AG08396 (cell line): ENCODE measurements at places on chromosomes 5 and 9.

- no peak for DNase-seq
Observed at GRCh38 chr5:156327296-156327695, 332 bp downstream of the SGCD start.

DNA sequence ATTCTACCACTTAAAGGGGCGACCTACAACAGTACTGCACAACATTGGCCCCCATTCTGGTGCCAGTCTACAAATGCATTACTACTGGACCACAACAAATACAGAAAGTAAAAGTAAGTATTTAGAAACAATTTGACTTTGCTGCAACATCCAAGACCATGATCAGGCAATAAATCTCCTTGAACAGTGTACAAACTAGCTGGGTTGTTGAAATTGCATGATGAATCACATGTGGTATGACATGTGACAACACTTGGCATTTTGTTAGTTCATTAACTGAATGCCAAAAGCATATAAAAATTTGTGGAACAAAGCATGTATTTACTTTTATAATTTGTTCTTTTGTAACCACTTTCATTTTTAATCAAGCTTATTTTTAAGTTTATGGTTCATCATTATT lies 270.5 kb downstream of the NFIB start:
- DNase-seq, result no peak

GRCh38 chr5:122773619-122774018 lies 1.3 kb upstream of the SNX2 start:
- no peak for DNase-seq

DNA sequence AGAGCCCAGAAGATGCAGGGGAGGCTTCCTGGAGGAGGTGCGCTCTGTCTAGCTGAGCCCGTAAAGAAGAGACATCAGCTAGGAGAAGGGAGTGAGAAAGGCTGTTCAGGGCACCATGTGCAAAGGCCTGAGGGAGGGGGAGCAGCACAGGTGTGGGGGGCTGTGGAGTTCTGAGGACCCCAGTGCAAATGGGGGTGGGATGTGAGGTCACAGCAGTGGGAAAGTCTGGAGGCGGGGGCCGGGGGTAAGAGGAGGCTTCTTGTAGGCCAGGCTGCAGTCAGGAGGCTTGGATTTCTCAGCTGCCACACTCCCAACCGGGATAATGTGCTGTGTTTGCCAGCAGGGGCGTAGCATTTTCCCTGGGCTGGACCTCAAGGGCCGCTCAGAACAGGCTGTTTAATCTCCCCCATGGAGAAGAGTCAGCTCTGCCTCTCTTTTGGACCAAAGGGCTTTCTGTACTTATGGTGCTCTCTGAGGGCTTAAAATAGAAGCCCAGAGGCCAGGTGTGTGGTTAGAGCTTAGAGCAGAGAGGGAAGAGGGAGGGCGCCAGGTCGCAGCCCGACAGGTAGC lies 5.7 kb downstream of the NEURL1B start:
- peak; percentile 64 for DNase-seq

DNA sequence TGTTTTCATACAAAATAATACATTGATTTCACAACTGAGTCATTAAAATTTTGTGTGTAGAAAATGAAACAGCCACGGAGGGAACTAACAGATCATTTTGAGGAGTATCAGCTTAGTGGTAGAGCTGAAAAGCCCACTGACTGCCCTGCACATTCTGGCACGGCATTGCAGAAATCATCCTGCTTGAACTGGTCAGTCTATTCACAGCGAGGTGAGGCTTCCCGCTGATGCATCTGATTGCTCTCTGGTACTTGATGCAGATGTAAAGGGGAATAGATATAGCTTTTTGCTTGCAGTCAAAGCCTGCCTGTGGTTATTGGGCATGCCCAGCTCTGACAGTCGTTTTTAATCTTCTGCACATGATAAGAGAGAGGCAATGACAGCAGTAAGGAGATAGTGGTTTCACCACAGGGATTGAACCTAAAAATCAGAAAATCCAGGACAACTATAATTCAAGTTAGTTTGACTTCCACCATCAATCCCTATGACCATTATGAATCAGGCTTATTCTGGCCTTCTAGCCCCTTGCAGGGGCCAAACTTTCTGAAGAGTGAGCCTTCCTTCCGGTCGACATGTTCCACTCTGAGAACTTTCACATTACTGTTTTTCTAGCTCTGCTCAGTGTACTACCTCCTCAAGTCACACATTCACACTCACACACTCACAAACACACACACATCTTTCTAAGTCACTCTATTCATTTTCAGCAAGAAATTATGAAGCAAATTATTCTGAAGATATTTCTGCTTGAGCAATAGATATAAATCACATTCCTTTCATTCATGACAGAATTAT lies 782.8 kb upstream of the NUDT12 start:
- DNase-seq, result no peak

GRCh38 chr5:74651710-74652109 lies 11.2 kb upstream of the ENC1 start:
- DNase-seq, result no peak

DNA sequence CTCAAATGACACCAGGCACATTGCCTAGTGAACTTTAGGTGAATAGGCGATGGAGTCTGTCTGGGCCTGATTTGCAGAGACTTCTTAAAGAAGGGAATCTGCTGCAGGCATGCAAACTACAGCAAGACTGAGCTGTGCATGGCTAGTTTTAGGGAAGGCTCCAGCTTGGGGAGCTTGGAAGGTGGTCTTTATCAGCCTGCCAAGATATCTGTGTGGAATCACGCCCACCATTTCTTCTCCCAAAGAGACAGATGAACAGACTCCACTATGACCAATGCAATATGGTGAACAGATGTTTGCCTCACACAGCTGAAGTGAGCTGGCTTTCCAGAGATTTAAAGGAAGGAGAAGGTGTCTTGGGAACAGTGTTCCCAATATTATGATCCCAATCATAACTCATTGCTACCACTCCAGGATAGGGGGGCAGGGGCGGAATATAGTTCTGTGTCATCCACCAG lies 129.0 kb upstream of the HMHB1 start:
- no peak for DNase-seq

GRCh38 chr9:5493679-5494511 lies 16.4 kb upstream of the PDCD1LG2 start:
- peak; percentile 46 for DNase-seq

GRCh38 chr9:91037511-91038482 lies 236.2 kb downstream of the SYK start:
- peak; percentile 84 for DNase-seq

DNA sequence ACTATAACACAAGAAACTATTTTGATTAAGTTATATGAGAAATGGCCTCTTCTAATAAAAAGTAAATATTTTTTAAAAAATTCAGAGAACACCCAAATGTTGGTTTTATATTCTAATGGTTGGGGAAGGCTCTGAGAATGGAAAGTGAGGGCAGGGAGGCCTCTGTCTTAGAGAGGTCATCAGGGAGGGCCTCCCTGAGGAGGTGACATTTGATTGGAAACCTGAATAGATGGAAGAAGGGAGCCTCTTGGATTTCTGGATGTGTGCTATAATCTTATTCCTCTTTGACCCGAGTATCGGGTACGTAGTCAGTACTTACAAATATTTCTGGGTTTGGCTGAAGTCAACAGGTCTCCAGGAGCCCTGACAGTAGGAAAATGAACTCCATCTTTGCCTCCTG lies 26.1 kb upstream of the GRPEL2 start:
- DNase-seq, result no peak

DNA sequence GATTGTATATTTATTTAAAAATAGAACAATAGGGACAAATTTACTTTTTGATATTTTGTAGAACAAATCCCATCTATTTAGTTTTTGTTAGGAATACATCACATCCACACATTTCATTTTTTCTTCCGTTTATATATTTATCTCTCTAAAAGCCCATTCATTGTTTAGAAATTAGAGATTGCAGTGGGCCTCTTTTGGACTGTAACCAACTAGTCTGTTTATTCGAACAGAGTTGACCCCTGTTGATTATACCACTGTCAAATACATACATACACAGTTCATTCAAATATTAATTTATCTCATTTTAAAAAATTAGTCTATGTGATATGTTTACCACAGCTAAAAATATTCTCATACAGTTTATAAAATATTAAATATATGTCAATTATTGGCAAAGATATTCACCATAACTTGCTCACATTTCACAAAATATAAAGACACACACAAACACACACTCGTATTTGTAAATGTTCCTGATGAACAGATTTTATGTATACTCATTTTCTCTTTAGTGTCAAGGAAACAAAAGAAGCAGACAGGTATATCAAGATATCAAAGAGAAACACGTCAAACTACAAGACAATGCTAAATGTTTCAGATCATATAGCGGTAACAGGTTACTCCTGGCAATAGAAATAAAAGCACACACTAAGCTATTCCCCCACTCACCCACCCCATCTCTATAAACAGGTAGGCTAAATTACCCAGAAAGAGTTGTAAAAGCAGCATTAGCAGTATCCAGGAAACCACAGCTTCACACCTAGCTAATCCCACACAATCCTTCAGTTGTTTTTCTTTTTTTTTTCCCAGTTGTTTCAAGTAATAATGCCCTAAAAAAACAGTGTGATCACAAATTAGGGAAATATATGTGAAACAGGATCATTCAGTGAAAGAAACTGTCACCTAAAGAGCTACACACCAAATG lies 283.9 kb downstream of the ADAMTS6 start:
- no peak for DNase-seq

GRCh38 chr5:151952238-151952637 lies 27.6 kb upstream of the GLRA1 start:
- no peak for DNase-seq

- no peak for DNase-seq
Observed at GRCh38 chr9:129560881-129561306, 60.0 kb downstream of the C9orf50 start.

GRCh38 chr5:179230061-179230461 lies 115.2 kb downstream of the ADAMTS2 start:
- DNase-seq, result no peak
